Activated T-cell treated with anti-CD3 and anti-CD28 coated beads, Interleukin-2, amount 50 U/mL, for 72 hours (primary cell): ENCODE measurements at places on chromosomes 7 and 10.

DNA sequence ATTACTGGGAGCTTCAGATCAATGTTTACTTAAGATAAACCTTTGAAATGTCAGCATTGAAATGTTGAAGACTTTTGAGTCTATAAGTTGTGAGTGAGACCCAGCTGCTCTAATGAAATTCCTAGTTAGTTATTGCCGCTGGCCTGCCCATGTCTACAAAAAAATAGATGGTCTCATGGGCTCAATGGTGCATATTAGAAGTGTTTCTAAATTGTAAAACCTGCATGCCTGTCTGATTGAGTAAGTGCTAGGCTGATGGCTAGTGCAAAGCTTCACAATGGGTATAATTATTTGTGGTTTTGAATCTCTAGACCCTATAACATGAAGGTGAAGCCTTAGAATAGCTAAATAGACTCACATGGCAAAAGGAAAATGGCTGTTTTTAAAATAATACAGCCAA is 234.5 kb downstream of the SORCS3 start:
- no peak for DNase-seq

DNA sequence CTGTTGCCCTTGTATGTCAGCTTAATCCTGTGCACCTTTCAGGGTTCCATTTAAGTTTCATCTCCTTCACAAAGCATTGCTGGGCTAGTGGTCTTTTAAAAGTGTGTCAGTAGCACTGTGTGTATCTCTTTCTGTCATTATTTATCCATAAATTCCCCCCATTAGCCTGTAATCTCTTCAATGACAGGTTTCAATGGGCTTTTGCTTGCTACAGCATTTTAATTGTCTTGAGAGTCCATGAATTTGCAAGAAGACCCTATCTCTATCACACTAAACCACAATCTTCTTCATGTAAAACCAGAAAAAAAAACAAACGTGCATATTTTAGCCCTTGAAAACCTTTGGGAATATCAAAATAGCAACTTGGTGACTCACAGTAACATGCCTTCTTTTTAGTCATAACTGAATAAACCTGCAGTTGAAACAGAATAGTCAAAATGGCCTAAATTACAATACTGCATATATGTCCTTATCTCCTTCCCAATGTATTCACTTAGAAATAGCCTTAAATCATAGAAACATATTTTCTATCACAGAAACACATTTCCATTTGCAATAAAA is 118.6 kb downstream of the PON1 start:
- no peak for DNase-seq

- no peak for DNase-seq
Observed at GRCh38 chr7:143203386-143203785, 18.5 kb upstream of the TAS2R40 start.

- no peak for DNase-seq
Observed at GRCh38 chr10:98076086-98076485, 45.7 kb upstream of the CRTAC1 start.

GRCh38 chr10:113553149-113553548 is 296 bp downstream of the HABP2 start:
- DNase-seq = no peak

- DNase-seq = no peak
Observed at GRCh38 chr10:125104559-125104958, 55.8 kb downstream of the CTBP2 start.

GRCh38 chr10:30562787-30563186 is 66.8 kb downstream of the LYZL2 start:
- DNase-seq = peak; percentile 67

DNA sequence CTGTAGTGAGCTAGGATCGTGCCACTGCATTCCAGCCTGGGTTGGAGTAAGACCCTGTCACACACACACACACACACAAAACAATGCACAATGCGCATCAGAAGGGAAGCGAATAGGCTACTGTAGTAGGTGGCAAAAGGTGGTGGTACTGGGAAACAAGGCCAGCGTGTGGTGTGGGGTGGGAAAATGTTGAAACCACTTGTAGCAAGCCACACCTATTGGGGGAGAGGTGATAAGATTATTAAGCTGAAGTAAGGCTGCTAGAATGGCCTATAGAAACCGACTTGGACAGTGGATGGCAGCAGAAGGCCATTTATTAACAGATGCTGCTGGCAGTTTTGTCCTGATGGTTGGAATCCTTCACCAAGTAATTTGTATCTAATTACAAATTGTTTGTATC is 7.2 kb upstream of the CHCHD1 start:
- no peak for DNase-seq

DNA sequence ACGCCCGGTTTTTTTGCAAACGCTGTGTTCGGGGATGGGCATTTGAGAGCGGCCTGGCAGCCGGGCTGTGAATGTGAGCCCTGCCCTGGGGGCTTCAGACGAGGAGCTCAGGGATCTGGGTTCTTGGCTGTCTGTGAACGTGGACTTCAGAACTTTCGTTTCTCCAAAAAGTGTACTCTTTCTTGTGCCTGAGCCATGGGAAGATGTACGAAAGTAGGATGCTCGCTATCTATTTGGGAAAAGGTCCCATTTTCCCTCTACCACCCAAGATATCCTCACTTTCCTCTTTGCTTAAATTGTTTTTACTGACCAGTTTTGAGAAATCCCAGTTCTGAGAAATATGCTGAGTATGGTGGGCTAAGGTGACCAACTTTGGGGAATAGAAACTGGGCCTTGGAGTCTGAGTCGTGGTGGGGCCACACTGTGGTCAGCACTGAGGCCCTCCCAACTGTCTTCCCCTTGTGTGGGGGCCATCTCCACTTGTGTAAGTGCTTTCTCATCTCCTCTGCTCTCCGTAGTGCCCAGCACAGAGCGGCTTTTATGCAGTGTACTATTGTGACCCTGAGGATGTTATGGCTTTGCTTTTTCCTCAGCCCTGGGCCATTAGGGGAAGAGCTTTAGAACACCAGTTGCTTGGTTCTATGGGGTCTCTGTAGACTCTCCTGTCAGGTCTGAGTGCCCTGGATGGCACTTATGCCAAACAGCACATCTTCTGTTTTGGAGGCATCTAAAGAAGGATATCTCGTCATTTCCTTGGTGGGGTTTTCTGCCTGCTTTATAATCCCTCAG is 918 bp downstream of the DBNL start:
- DNase-seq = no peak

GRCh38 chr7:36406156-36406555 is 16.5 kb downstream of the ANLN start:
- no peak for DNase-seq
